Activated CD8-positive, alpha-beta memory T cell treated with anti-CD3 and anti-CD28 coated beads for 1 hour (primary cell): ENCODE measurements at places on chromosomes 16 and 17.

GRCh38 chr17:57481910-57482391 is 225.6 kb downstream of the MSI2 start:
- no peak for DNase-seq

- DNase-seq: no peak
Measured at GRCh38 chr17:43591779-43592562, 45.8 kb upstream of the ETV4 start.

DNA sequence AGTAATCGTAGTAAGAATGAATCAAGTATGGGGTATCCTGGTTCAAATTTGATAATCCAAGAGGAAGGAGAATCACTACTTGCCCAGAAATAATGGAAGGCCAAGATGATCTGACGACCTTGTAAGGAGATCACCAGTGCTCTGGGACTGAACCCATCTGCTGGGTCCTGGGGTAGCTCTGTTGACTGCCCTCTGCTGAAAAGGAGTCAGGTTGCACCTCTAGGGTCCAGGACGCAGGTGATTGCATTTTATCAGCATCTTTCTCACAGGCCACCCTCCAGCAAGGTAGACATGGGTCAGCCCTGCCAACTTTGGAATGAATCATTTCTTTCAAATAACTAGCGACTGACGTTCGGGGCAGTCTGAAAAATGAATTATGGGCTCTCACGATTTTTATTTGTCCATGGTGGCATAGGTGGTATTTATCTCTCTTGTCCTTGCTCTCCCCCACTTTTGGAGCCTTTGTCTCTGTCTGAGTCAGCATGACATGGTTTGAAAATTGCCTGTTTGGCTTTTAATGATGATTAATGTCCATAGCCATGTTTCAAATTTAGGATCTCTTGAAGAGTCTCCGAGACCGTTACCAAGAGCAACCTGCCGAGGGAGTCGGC is 163.7 kb downstream of the MSI2 start:
- no peak for DNase-seq

DNA sequence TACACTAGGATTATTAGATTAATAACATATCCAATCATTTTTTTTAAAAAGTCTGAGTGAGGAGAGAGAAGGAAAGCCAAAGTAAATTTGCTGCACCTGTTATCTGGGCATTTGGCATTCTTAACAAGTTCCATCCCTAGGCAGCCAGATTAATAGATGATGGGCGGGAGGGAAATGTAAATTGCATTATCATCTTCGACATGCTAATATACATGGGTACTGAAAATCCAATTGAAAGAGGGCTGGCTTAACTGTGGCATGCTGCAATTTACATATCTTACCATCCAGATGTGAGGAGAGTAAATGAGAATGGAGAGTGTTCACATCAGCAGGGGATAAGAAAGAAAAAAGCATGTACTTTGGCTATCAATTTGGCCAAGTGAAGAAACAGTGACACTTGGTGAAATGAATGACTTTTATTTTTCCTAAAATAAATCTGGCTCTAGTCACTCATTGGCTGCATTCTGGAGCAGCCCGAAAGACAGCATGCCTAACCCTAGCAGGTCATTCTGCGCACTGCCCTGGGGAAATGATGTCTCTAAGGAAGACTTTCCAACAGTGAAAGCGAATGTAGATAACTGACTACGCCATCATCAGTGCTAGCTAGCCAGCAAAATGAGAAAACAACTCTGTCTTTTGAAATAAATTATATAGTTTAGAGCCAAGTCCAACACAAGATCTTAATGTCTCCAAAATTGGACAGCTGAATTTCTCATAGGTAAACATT is 57.9 kb downstream of the HYDIN start:
- DNase-seq: no peak

DNA sequence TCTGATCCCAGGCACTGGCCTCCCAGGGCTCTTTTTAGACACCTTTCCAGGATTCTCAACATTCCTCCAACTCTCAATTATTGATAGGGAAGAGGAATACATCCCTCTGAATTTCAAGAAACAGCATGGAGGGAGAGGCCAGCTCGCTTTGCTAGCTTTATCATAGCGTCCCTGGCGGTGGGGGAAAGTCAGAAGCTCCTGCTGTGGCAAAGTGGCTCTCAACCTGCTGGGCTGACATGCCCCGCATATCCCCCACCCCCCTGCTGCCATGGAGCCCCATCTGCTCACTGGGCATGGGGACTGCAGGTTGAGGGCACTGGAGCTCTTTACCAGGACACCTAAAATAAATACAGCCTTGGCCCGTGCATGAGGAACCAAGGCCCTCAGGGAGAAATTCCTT is 140.3 kb downstream of the SLC39A11 start:
- no peak for DNase-seq

- no peak for DNase-seq
Measured at GRCh38 chr17:43536236-43536992, 9.7 kb downstream of the ETV4 start.

DNA sequence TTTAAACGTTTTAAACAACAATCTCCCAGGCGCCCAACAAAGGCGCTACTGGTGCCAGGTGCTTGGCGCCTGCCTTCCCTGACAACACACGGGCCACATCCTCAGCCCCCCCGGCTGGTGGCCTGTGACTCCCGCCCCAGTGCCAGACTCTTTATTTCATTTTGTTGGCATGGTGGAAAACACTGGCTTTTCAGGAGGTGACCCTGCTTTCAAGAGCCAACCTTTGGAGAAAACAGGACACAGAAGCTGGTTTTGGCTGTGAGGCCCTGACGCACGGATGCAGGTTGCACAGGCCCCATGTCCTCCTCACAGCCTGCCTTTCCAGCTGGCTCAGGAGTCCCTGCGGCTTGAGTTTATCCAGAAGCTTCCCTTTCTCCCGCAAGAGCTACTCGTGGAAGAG is 100.0 kb downstream of the METRNL start:
- DNase-seq: no peak

DNA sequence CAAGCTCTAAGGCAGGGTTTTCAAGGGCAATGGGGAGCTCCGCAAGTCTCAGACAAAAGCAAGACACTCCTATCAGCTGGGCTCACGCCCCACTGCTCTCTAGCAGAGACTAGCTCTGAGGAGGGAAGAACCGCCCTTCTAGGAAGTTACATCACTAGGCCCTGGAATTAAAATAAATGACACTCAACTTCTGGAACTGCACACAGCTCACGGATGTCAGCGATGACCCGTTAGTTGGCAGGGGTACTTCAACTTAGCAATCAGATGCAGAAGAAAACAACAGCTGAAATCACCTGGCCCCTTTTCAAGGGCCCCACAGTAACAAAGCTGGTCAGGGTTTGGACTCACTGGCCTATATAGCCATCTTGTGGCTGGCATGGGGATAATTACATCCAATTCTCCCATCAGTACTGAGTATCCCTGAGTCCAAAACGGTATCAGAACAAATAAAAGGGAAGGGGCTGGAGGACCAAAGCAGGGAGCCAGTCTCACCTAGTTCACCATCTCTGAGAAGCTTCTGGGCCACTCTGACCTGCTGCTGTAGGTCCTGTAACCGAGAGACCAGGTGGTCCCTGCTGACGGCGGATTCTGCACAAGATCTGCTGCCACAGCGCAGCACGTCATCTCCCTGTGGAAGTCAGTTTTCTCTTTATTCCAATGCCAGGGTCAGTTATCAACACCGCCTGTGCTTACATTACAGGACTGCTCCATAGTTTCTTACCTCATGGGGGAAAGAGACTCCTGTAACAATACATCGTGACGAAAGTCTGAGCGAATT is 22.2 kb downstream of the SERPINF1 start:
- DNase-seq: no peak

GRCh38 chr17:67487506-67487905 is 110.4 kb downstream of the PITPNC1 start:
- DNase-seq: no peak

DNA sequence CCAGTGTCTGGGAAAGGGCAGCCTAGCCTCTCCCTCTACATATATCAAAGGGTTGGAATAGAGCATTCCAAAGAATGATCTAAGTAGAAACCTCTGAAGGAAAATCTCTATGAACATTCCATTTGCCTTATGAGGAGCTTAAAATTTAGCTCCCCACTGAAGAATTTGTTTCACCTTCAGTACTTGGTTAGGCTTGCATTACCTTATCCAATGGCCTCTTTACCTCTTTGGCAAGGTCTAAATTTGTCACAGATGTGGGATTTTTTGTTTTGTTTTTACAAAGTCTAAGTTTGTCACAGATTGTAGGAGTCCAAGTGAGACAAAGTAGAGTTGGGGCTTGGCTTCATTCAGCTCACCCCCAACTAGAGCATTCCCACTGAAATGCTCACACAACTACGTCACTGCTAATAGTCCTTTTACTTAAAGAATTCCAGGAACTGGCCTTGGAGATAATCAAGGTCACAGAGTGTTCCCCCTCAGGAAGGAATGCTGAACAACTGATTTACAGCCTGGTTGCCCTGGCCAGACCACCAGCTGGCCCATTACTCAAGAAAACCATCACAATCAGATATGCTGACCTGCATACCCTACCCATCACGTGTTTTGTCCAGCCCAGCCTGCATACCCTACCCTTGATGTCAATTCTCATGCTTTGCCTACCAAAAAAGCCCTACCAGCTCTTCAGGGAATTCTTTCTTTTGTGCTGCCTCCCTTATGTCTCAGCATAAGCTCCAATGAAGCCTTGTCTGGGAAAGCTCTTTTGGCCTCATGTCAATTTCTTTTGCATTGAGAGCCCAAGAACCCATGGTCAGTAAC is 26.5 kb upstream of the PPM1D start:
- no peak for DNase-seq

- DNase-seq: no peak
Measured at GRCh38 chr17:75011401-75012095, 922 bp upstream of the MRPL58 start.

DNA sequence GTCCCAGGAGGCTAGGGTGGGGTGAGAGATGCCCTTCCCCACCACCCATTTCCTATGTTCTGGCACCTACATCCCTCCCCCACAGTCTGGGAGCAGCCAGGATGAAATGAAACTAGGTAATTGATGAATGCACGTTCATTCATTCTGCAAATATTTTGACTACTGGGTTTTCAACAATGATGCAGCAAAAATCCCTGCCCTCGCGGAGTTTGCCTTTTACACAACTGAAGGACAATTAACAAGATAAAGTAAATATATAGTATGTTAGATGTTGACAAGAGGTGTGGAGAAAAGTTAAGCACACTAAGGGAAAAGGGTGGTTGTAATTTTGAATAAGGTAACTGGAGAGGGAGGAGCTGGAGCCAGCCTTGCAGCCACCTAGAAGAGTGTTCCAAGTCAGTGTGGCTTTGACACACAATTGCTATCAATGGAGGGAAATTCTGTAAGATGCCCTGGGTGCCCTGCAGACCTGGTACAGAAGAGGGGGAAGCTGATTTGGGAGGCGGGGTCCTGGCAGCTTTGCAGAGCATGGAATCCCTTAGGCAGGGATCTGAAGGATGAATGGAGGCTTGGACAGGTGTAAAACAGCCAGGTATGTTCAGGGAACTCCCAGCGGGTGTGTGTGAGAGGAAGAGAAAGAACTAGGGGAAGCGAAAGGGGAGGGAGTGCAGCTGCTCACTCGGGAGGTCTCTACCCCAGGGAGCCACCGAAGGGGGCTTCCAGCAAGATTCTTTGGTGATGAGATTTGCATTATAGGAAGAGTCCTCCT is 2.5 kb downstream of the TMEM92 start:
- no peak for DNase-seq

DNA sequence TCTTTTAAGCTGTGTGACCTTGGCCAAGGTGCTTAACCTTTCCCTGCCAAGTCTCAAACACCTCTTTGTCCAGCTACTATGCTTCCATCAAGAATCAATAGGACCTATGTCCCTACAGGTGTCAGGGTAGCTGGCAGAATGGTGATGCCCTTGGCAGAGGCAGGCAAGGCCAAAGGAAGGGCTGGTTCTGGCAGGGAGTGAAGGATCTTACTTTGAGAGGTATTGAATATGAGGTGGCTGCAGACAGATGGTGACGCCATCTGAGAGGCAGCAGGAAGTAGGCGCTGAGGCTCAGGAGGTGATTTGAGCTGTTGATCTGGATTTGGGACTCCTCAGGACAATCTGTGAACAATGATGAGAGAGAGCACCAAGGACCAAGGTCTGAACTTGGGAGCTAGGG is 12.5 kb downstream of the ABCC3 start:
- no peak for DNase-seq

GRCh38 chr16:83113811-83114210 is 487.0 kb downstream of the CDH13 start:
- no peak for DNase-seq

DNA sequence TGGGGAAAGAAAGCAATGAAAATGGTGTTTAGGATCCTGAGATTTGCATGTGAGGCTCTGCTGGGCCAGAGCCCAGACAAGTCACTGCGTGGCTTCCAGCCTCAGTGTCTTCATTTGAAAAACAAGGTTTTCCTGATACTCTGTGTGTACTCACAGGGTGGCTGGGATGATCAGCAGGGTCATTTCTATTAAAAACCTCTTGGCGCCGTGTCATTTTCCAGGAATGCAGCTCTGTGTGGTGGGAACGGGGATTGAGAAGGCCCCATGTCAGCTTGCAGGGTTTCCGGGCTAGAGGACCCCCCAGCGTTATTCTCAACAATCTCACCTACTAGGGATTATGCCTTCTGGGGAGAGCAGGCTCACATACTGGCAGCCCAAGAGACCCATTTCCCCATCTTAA is 73.5 kb downstream of the FOXL1 start:
- DNase-seq: no peak

GRCh38 chr16:19011169-19011731 is 27.5 kb downstream of the TMC7 start:
- no peak for DNase-seq

GRCh38 chr16:58105631-58106030 is 23.6 kb downstream of the CFAP20 start:
- DNase-seq: no peak

- no peak for DNase-seq
Measured at GRCh38 chr16:8890549-8890921, 8.4 kb downstream of the LITAFD start.

- DNase-seq: no peak
Measured at GRCh38 chr17:64281962-64282752, 19.1 kb upstream of the TEX2 start.

GRCh38 chr17:12365805-12366204 is 299.9 kb upstream of the MYOCD start:
- no peak for DNase-seq

GRCh38 chr17:42598905-42599304 is 10.3 kb downstream of the RETREG3 start:
- DNase-seq: no peak

DNA sequence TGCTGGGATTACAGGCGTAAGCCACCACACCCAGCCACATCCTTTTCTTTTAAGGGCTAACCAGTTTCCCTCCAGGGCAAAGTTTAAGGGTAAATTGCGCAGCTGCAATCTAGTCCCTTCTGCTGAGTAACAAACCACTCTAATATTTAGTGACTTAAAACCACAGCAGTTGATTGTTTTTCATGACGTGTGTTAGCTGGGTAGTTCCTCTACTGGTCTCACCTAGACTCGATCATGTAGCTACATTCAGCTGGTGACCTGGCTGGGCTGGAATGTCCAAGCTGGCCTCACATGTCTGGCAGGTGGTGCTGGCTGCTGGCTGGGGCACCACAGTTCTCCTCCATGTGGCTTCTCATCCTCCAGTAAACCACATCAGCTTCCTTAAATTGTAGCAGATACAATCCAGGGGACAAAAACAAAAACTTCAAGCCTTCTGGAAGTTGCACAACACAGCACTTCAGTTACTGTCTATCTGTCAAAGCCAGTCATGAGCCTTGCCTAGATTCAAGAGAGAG is 75.5 kb downstream of the GPRC5B start:
- no peak for DNase-seq
